Hepatocyte (in vitro differentiated cells): ENCODE measurements at places on chromosomes 1 and 21. TPM values are rescaled to one million over a fixed set of nuclear protein-coding genes. Genes with fewer than 3 reads are reported as not detected.

- H3K36me3 ChIP-seq: no peaks in the 10 kb centered on the region
- H3K4me3 ChIP-seq: no peak overlapping the region
- no peak for DNase-seq
- no peaks in the 10 kb centered on the region for H3K27me3 ChIP-seq
- no peak overlapping the region for H3K27ac ChIP-seq
Measured at GRCh38 chr21:37686991-37687810, 229.1 kb downstream of the KCNJ6 start.

DNA sequence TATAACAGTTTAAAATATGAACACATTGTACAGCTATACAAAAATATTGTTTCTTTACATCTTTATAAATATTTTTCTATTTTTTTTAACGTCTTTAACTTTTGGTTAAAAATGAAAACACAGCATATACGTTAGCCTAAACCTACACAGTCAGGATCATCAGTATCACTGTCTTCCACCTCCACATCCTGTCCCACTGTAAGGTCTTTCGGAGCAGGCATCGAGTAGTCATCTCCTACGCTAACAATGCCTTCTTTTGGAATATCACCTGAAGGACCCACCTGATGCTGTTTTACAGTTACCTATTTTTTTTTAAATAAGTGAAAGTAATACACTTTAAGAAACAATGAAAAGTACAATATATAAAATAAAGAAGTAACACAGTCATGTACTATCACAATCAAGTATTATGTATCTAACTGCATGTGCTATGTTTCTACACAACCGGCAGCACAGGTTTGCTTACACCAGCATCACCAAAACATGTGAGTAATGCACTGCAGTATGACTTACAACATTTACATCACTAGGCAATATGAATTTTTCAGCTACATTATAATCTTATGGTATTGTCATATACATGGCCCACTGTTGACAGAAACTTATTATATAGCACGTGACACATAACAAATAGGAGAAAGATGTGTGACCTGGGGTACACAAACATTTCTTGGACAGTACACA lies 254.4 kb downstream of the AKT3 start:
- no peaks in the 10 kb centered on the region for H3K36me3 ChIP-seq
- no peak overlapping the region for H3K27ac ChIP-seq
- H3K4me3 ChIP-seq: no peak overlapping the region
- no peak for DNase-seq
- H3K4me1 ChIP-seq: no peaks in the 10 kb centered on the region

GRCh38 chr1:245591346-245592188 lies 436.8 kb downstream of the KIF26B start:
- no peak for DNase-seq
- H3K4me1 ChIP-seq: peaks cover 17% of the 10 kb centered on the region
- H3K27me3 ChIP-seq: no peaks in the 10 kb centered on the region
- H3K27ac ChIP-seq: no peak overlapping the region
- H3K36me3 ChIP-seq: no peaks in the 10 kb centered on the region

ZNF683 gene
- total RNA-seq: not detected in 2 replicates

- H3K27ac ChIP-seq: no peak overlapping the region
- H3K4me1 ChIP-seq: no peaks in the 10 kb centered on the region
- no peak for DNase-seq
- H3K4me3 ChIP-seq: no peak overlapping the region
- no peaks in the 10 kb centered on the region for H3K27me3 ChIP-seq
Measured at GRCh38 chr1:9010781-9011323, 15.4 kb downstream of the SLC2A7 start.

CA6 gene
- total RNA-seq: not detected in 2 replicates

GRCh38 chr1:11176081-11176706 lies 13.0 kb upstream of the ANGPTL7 start:
- DNase-seq: no peak
- H3K27me3 ChIP-seq: no peaks in the 10 kb centered on the region
- no peak overlapping the region for H3K4me3 ChIP-seq
- no peak overlapping the region for H3K27ac ChIP-seq
- H3K36me3 ChIP-seq: no peaks in the 10 kb centered on the region
- peaks cover 18% of the 10 kb centered on the region for H3K4me1 ChIP-seq

CADM3 gene
- 0.36 and 0.37 TPM in 2 replicates for total RNA-seq

UCK2 gene
- 15.7 and 20.9 TPM in 2 replicates for total RNA-seq

DNA sequence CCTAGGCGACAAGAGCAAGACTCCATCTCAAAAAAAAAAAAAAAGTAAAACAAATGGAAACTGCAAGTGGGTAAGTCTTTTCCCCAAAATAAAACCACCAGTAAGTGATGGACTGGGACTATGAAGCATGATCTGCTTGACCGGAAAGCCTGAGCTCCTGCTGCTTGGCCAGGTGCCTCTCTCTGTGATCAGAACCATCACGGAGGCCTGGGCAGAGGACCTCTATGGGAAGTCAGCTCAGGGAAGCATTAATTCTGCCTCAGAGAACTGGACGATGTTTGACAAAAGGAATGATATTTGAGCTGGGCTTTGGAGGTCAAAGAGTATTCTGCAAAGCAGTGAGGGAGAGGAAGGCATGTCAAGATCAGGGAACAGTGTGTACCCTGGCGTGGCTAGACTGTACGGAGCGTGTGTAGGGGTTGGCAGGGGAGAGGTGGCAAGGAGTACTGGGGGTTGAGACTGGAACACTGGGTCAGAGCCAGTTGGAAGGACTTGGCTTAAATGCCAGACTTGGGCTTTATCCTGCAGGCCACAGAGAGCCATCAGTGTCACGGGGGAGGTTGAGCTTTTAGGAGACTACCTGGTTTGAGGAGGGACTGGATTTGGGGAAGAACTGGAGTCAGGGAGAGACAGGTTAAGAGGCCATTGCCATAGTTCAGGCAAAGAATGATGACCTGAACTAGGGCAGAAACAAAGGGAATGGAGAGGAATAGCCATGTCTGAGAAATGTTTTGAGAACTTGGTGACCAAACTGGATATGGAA lies 16.4 kb downstream of the ATP1A2 start:
- H3K36me3 ChIP-seq: no peaks in the 10 kb centered on the region
- no peak overlapping the region for H3K4me3 ChIP-seq
- DNase-seq: no peak
- H3K27me3 ChIP-seq: no peaks in the 10 kb centered on the region

- peak within 1 kb of the TSS; percentile 83 for H3K4me3 ChIP-seq
- peak within 1 kb of the TSS; percentile 93 for H3K27ac ChIP-seq
- H3K27me3 ChIP-seq: no peaks in the 10 kb centered on the region
- no peaks in the 10 kb centered on the region for H3K36me3 ChIP-seq
- DNase-seq: no peak
- H3K4me1 ChIP-seq: peaks cover 38% of the 10 kb centered on the region
Measured at GRCh38 chr1:235327559-235328270, at the start of gene ARID4B. ARID4B (minus strand) TSS chr1:235328179; CDS start chr1:235326919, 1,260 bp downstream.

DNA sequence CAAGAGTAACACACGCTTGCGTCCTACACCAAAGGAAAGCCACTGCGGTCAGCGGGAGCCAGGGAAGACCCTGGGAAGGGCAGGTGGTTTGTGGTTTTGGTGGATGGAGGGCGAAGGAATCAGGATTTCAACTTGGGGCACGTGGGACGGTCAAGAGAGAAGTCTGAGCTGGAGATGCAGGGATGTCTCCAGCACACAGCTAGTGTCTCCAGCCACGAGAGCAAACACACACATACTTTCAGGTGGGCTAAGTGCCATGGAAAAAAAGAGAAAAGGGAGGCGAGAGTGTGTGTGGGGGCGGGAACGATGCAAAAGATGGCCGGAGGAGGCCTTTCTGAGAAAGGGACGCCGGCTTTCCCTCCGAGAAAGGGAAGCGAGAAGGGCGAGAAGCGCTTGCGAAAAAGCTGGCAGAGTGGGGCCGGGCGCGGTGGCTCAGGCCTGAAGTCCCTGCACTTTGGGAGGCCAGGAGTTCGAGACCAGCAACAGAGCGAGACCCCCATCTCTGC lies 1.4 kb upstream of the SRRM1 start:
- peaks cover 17% of the 10 kb centered on the region for H3K4me1 ChIP-seq
- peak overlapping the region; percentile 100 for H3K27ac ChIP-seq
- H3K4me3 ChIP-seq: peak overlapping the region; percentile 20
- DNase-seq: peak; percentile 48
- H3K27me3 ChIP-seq: no peaks in the 10 kb centered on the region

GRCh38 chr1:210541680-210542358 lies 213.1 kb downstream of the HHAT start:
- no peak overlapping the region for H3K4me3 ChIP-seq
- no peaks in the 10 kb centered on the region for H3K27me3 ChIP-seq
- H3K36me3 ChIP-seq: no peaks in the 10 kb centered on the region

GRCh38 chr1:89269277-89269676 lies 3.4 kb downstream of the GBP5 start:
- no peak overlapping the region for H3K27ac ChIP-seq
- no peak overlapping the region for H3K4me3 ChIP-seq

DNA sequence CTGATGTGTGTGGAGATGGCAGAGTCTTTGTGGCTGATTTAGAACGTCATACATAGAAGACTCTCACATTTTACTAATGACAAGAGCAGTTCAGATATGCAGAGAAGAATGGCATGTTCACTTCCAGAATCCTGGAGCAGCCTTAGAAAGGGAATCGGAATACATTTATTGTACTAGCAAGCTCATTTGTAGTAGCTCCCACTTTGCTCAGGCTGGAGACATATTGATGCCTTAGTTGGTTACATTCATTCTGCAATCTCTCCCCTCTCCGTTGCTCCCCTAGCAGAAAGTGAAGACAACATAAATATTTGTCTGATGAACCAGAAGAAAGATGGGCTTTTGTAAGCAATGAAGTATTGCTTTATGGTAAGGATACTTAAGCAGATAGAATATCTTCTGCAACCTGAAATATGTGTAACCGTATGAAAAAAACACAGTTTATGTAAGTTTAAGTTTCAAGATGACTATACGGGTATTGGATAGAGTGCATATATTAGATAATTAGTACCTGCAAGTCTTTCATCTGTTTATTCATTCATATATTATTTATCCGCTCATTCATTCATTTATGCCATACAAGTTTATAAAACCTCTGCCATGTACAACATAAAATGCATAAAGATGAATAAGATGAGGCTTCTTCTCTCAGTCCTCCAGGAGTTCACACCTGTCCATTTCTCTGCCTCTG lies 135.7 kb downstream of the CNIH3 start:
- DNase-seq: no peak
- no peaks in the 10 kb centered on the region for H3K36me3 ChIP-seq
- H3K27ac ChIP-seq: no peak overlapping the region
- H3K4me1 ChIP-seq: no peaks in the 10 kb centered on the region
- H3K27me3 ChIP-seq: no peaks in the 10 kb centered on the region
- H3K4me3 ChIP-seq: no peak overlapping the region

DIRAS3 gene
- 1.9 and 3.0 TPM in 2 replicates for total RNA-seq

- H3K27ac ChIP-seq: no peak overlapping the region
- no peak overlapping the region for H3K4me3 ChIP-seq
- no peaks in the 10 kb centered on the region for H3K4me1 ChIP-seq
- H3K36me3 ChIP-seq: no peaks in the 10 kb centered on the region
- H3K27me3 ChIP-seq: no peaks in the 10 kb centered on the region
Measured at GRCh38 chr1:90614872-90615271, 102.2 kb downstream of the BARHL2 start.

LCE2B gene
- total RNA-seq: not detected in 2 replicates

DNA sequence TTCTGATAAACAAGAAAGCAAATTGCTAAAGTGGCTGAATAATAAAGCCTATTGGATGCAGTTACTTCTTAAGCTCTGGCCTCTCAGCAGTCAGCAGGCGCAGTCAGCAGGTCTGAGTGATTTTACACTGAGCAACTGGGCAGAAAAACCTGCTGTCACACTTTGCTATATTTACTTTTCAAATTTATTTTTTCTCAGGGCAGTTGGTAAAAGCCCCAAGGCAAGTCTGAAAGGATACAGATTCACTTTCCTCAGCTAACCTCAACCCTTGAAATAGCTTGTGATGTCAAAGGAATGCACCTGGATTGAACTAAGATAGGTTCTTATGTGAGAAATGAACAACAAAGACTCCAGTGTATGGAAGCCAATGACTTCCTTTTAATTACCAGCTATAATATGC lies 34.0 kb downstream of the ATP5PF start:
- H3K27ac ChIP-seq: no peak overlapping the region
- H3K4me3 ChIP-seq: no peak overlapping the region
- peak; percentile 9 for DNase-seq
- H3K36me3 ChIP-seq: no peaks in the 10 kb centered on the region

FMO4 gene
- 20.5 and 31.4 TPM in 2 replicates for total RNA-seq

SMYD3 gene
- total RNA-seq: 25.2 and 30.8 TPM in 2 replicates

DNA sequence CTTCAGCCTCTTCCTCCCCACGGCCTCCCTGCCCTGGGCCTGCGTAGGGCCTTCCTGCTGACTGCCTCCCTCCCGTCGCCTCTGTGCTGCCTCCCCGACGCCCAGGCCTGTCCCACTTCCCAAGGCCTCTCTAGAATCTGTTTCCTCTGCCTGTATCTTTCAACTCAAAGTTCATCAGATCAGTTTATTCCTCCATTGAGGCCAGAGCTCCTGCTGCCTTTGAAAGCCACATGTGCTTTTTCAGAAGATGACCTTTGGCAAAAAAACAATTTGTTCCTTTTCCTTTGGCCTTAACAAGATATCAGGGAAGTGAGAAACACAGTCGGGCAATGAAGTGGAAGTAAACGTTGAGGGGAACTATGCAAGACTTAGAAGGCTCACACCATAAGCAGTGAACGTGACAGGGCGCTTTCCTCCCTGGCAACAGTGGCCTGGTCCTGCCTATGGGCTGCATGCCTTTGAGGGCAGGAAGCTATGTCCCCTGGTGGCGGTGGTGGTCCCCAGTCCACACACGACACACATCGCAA lies 85.9 kb downstream of the PSMG1 start:
- H3K36me3 ChIP-seq: no peaks in the 10 kb centered on the region
- H3K4me1 ChIP-seq: peaks cover 27% of the 10 kb centered on the region
- H3K27ac ChIP-seq: peak overlapping the region; percentile 41
- H3K27me3 ChIP-seq: no peaks in the 10 kb centered on the region

- no peak overlapping the region for H3K4me3 ChIP-seq
- H3K36me3 ChIP-seq: no peaks in the 10 kb centered on the region
- peak; percentile 85 for DNase-seq
- peak overlapping the region; percentile 98 for H3K27ac ChIP-seq
- H3K27me3 ChIP-seq: no peaks in the 10 kb centered on the region
Measured at GRCh38 chr1:223700942-223701637, 11.2 kb upstream of the CAPN2 start.

GRCh38 chr1:165476776-165477175 lies 31.9 kb upstream of the RXRG start:
- no peak for DNase-seq
- no peaks in the 10 kb centered on the region for H3K4me1 ChIP-seq
- no peak overlapping the region for H3K27ac ChIP-seq
- no peaks in the 10 kb centered on the region for H3K27me3 ChIP-seq
- no peaks in the 10 kb centered on the region for H3K36me3 ChIP-seq

DNA sequence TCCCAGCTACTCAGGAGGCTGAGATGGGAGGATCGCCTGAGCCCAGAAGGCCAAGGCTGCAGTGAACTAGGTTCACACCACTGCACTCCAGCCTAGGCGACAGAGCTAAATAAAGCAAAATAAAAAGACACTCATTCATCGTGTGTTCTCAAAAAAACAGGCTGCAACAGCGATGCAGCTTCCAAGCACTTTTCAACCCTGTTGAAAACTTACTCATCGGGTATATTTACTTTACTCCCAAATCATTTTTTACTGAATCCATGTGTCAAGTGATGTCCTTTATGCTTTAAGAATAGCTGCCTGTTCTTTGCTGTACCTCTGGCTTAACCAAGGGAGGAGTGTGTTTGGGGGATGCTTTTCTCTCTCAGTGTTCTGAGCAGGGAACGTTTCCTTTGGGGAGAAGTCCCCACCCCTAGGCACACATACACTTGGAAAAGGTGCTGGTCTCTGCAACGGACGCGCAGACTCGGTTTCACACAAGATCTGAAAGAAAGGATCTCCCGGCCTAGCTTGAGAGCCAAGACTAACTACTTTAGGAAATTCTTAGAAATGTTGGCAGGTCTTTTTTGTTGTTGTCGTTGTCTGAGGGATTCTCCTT lies 1.4 kb downstream of the MAP1LC3C start:
- no peak overlapping the region for H3K27ac ChIP-seq
- H3K4me3 ChIP-seq: no peak overlapping the region
- peaks cover 7% of the 10 kb centered on the region for H3K4me1 ChIP-seq
- no peaks in the 10 kb centered on the region for H3K27me3 ChIP-seq
